Femur (tissue), 1 donor: ENCODE measurements at places on chromosomes 16 and 17.

DNA sequence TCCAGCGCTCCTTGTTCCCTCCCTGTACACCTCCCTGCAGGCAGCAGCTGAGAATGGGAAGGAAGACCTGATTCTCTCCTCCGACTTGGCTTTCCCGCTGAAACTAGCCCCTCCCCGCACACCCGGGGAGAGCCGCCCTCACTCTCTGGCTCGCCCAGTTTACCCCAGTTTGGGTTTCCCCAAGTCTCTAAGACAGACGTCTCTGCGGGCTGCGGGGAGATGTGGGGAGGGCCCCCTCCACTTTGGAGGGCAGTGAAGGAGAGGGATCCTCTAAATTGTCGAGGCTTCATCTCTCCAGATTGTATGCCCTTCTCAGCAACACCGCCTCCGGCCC, 797 bp downstream of the GRB7 start:
- DNase-seq = no peak

DNA sequence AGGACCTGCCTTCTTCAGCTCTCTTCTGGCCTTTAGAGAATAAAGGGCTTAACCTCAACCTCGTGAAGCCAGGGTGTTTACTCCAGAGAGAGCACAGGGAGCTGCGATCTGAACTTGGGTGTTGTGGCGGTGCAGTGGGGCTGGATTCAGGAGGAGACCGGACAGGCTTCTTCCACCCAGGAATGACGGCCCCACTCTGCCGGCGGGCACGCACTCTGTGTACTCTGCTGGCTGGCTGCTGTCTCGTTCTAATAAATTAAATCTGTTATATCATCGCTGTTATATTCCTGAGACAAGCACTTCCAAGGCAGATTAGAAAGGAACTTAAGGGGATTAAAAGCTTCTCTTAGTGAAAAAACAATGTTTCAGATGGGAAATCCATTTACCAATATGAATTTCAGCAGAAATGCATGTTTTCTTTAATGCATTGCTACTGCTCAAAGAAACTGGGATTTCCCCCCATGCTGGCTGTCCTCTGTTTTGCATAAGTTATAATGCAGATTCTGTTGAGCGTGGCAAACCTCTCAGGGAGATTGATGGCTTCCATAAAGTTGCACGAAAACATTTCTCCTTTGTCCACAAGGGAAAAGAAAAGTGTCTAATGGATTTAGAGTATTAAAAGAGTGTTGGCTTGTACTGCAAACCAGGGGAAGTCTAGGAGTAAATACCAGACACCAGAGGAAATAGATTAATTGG, 168.6 kb upstream of the IRX3 start:
- no peak for DNase-seq

DNA sequence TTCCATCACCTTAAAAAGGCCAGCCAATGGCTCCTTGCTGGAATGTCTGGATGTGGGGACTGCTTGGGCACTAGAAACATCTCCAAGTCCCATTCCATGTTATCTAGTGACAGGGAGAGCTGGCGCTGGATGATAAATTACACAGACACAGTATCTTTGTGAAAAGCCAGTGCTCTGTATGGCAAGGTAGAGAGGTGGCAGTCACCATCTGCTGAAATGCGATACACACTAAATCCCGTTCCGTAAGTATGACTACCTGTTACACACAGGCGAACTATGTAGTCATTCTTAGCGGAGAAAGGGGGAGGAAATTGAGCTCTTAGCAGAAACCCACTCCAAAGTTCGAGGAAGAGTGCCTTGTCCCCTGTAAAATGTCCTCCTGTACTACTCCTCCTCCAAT, 81.0 kb upstream of the MYOCD start:
- DNase-seq = no peak

- no peak for DNase-seq
Observed at GRCh38 chr16:57196753-57197152, 10.6 kb downstream of the RSPRY1 start.

GRCh38 chr16:25606069-25606468, 85.7 kb upstream of the HS3ST4 start:
- no peak for DNase-seq

DNA sequence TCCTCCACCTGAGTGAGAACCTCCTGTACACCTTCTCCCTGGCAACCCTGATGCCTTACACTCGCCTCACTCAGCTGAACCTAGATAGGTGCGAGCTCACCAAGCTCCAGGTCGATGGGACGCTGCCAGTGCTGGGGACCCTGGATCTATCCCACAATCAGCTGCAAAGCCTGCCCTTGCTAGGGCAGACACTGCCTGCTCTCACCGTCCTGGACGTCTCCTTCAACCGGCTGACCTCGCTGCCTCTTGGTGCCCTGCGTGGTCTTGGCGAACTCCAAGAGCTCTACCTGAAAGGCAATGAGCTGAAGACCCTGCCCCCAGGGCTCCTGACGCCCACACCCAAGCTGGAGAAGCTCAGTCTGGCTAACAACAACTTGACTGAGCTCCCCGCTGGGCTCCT, 679 bp downstream of the GP1BA start:
- DNase-seq = no peak

- DNase-seq = no peak
Observed at GRCh38 chr17:70030371-70030770, 44.7 kb upstream of the KCNJ16 start.

GRCh38 chr16:80744856-80745255, 59.5 kb downstream of the CDYL2 start:
- no peak for DNase-seq

- DNase-seq = no peak
Observed at GRCh38 chr17:81909231-81909630, 2.0 kb downstream of the PCYT2 start.

DNA sequence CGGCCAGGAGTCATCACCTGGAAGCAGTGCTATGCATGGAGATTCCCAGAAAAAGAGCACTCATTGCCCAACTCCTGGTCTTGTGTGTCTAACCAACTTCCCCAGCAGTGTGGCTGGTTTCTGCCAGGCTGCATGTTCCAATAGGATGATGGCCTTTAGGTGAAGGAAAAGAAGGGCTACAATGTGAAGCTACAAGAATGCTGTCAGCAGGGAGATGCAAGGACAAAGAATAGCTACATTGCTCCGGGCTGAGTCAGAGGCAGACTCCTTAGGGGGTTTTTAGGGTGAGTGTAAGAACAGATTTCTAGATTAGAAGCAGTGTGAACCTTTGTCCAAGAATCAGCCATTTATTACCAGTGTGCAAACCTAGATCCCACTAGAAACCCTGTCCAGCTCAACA, 63.0 kb upstream of the DNAH9 start:
- DNase-seq = no peak

GRCh38 chr16:84071121-84071520, 28.5 kb upstream of the SLC38A8 start:
- DNase-seq = no peak

GRCh38 chr16:86364653-86365380, 145.5 kb upstream of the FOXF1 start:
- no peak for DNase-seq

- DNase-seq = peak; percentile 15
Observed at GRCh38 chr17:9211133-9211765, 189.9 kb downstream of the NTN1 start.

GRCh38 chr16:75566758-75567255, 628 bp downstream of the GABARAPL2 start:
- DNase-seq = peak; percentile 49

GRCh38 chr16:83147244-83147643, 520.5 kb downstream of the CDH13 start:
- DNase-seq = no peak

DNA sequence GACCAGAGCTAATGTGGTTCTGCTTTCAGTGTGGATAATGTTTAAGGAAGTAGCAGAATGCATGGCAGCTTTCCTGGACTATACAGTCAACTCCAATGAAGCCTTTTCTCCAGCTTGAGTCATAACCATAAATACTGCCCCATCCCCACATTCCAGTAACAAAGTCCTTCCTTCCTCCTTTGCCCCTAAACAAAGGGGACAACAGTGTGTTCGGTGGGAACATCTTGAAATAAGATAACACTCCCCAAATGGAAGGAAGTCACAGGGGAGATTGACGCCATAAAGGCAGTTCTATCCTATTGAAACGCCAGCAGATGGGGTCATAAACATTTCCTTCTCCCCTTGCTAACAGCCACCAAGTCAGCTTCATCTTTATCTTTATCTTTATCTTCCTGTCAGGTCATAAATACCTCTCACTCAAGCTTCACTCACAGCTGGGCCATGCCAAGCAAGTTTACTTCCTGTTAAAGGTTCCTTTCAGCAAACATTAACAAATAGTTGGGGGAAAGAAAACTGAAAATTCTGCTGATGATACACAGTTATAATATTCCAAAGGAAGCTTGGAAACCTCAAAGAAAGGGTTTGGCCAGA, 136.7 kb downstream of the SNX11 start:
- DNase-seq = no peak

- DNase-seq = no peak
Observed at GRCh38 chr16:13130586-13130985, 229.2 kb downstream of the SHISA9 start.

GRCh38 chr17:57687642-57688041, 57.5 kb downstream of the CCDC182 start:
- no peak for DNase-seq

DNA sequence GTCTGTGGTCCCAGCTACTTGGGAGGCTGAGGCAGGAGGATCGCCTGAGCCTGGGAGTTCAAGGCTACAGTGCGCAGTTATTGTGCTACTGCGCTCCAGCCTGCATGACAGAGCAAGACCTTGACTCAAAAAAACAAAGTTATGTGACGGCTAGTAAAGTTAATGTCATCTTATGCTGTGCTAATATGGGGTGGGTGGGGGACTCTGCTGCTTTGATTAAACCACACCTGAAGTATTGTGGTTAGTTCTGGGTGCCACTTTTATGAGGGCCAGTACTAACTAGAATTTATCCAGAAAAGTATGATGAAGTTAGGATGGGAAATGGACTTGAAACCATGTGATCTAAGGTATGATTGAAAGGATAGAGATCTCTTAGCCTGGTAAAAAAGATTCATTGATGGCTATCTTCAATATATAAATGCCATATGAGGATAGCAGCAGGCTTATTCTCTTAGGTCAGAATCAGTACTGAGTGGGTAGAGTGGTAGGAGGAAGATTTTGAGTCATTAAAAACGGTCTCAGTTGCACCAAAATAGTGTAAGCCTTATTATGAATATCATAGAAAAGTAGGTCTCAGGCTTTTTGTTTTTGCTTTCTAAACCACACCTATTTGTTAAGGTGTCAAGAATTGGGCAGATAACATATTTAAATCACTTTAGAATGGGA, 5.6 kb downstream of the WSB1 start:
- no peak for DNase-seq

GRCh38 chr16:5905935-5906334, 808.3 kb upstream of the EEF2KMT start:
- DNase-seq = no peak

GRCh38 chr16:47132308-47132707, 11.4 kb downstream of the NETO2 start:
- DNase-seq = no peak

GRCh38 chr17:72599891-72600290, 479.1 kb downstream of the SOX9 start:
- DNase-seq = no peak

DNA sequence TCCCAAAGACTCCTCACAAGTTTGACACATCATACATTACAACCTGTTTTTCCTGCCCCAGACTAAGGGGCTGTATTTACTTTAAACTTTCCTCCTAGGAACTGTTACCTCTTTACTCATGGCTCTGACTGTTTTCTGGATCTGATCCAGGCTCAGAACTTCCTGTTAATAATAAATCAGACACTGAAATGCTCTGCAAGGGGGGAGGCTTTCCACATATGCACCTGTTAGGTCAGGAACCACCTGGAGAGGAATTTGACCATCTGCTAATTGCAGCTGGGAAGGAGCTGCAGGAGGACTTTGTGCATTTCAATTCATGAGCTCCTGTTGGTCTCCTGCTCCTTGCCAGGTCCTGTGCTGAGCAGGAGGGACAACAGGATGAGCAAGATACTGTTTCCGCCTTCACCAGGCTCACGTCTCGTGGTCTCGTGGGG, 476.9 kb upstream of the CDH5 start:
- DNase-seq = no peak

DNA sequence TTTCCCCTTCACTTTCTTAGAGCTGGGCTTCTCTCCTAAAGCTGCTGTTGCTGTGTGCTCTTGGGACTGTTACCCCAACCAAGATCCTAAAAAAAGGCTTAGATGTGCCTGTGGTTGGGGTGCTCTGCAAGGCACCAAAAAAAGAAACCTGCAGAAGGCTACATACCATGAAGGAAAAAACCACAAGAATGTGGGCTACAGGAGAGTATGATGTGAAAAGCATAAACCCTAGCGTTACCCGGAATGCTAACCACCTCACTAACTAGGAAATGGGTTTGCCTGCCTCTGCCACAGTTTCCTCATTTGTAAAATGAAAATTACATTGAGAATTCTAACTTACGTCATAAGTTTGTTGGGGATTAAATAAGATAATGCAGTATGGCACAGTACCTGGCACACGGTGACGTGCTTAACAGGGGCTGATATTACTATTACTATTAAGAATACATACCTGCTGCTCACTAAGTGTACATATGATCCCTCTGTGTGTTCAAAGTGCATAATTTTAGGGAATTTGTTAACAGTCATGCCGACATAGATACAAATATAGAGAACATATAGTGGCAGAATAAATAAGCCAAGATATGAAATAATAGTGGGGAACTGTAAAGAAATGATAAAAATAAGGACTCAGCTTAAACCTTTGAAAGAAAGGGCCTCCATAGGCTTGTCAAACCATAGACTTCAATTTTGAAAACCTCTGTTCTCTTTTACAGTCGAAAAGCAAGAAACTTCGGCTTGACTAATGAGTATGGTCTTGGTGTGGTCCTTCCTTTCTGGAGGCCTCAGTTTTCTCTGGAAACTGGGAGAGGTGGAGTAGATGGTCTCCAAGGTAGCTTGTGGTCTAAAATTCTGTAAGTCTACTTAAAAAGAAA, 177.8 kb upstream of the TBX2 start:
- no peak for DNase-seq

DNA sequence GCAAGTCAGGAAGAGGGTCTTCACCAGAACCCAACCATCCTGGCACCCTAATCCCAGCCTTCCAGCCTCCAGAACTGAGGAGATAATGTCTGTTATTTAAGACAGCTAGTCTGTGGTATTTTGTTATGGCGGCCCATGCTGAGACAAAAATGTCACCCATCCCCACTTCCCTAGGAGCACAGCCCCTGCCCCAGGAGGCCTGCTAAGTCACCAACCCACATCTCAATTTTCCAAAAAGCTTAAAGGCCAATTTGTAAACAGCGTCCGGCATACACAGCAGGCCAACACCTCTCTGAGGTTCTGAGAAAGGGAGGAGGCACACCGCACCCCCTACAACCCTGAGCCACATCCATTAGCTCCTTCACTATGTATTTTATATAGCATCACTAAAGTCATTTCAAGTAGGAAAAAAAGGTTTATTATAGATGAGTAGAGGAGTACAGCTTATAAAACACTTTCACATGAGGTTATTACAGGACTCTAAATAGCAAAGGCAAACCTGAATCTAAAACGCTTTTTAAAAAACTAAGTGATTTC, 6.9 kb downstream of the TMEM170A start:
- DNase-seq = no peak

- no peak for DNase-seq
Observed at GRCh38 chr17:45679426-45679825, 104.7 kb upstream of the CRHR1 start.
